ENCODE measurements at places on chromosomes 12 and 14.

- no peak for DNase-seq
These were observed 89.3 kb upstream of the FGD4 start for GRCh38 chr12:32309811-32310736.

DNA sequence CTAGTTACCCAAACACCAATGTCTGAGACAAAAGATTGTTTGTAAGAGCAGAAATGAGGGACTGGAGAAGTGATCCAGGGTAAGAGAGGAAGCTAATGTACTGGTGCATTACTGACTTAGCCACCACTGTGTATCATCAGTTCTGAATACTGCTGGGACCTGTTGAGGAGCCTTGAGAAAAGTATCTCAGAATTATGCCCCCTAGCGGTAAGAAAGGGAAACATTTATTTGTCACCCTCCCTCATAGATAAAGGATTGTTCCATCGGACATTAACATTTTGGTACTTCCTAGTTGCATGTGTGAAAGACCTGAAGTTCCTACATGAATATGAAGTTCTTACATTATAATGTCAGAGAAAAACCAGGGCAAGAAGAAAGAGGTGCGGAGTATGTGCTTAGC, 612.5 kb downstream of the FSCB start:
- no peak for DNase-seq

DNA sequence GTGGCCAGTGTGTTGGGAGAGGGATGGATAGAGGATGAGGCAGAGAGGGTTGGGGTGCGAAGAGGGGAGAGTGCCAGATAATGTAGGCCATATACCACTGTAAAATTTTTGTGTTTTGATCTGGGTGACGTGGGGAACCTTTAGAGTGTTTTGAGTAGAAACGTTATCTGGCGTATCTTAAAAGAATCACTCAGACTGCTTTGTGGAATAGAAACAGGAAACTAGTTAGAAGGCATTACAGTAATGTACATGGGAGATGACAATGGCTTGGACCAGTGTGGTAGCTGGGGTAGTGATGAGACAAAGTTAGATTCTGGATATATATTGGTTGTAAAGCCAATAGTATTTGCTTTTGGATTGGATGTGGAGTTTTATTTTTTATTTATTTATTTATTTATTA, 20.6 kb downstream of the ATF1 start:
- no peak for DNase-seq

DNA sequence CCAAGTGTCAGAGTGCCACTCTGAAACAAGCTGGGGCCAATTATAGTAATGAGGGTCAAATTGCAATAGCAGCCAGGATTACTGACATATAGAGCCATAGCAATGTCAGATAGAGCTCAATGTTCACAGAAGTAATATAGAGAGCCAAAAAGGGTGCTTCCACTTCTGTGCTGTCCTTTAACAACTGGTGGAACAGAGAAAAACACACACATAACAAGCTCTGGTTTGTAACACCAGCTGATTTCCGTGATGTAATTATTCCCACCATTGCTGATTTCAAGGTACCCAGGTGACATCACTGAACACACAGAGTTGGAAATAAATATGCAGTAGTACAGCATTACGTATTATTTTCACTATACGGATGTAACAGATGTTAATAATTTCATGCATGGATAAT, 3.0 kb upstream of the CLEC2B start:
- no peak for DNase-seq

All from activated CD4-positive, alpha-beta T cell treated with anti-CD3 and anti-CD28 coated beads, Interleukin-2, amount 10 ng/mL, durations not matched to agents 7 days and 5 days (primary cell).